ENCODE measurements at places on chromosomes 7 and 10. TPM values are rescaled to one million over a fixed set of nuclear protein-coding genes. Genes with fewer than 3 reads are reported as not detected.

DNA sequence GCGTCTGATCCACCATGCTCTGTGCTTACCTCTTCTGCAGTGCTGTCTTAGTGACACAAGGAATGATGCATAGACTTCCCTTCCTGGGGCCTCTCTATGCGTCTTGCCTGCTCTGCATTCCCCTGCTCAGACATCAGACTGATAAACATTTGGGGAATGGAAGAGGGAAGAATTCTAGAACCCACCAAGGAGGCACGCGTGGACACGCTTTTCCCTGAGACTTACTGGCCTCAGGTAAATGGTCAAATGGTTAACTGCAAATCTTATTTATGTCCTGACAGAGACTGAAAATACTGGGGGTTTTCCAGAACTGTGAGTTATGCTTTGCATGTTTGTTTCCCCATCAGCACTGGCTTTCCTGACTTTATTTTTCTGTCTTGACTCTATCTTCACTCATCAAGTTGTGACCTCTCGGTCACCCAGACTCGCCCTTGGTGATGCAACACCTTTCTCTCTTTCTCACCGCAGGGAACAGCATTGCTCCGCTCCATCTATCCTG lies 285.9 kb upstream of the FZD8 start:
- DNase-seq = peak; percentile 82

DNA sequence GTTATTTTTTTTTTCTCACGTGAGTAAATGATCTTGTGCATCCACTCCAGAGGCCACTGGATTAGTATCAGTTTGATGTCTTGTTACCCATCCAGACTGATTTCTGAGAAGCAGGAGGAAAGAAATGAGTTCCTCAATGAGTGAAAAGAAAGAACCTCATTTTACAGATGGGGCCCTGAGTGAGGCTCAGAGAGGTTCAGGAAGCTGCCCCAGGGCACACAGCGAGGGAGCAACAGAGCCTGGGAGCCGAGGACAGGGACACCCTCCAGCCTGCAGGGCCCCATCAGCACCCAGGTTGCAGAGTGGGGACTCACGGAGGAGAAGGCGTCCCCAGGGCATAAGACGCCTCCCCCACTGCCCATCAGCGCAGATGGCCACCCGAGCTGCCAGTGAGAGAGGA lies 30.9 kb upstream of the TNRC18 start:
- DNase-seq = no peak

- no peak for DNase-seq
Observed at GRCh38 chr7:142750321-142750938, 1.2 kb downstream of the PRSS1 start.

- DNase-seq = no peak
Observed at GRCh38 chr10:3201796-3202195, 29.2 kb upstream of the PITRM1 start.

DNA sequence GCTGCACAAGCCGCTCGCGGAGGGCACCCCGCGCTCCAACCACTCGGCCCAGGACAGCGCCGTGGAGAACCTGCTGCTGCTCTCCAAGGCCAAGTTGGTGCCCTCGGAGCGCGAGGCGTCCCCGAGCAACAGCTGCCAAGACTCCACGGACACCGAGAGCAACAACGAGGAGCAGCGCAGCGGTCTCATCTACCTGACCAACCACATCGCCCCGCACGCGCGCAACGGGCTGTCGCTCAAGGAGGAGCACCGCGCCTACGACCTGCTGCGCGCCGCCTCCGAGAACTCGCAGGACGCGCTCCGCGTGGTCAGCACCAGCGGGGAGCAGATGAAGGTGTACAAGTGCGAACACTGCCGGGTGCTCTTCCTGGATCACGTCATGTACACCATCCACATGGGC lies 50.0 kb downstream of the FIGNL1 start:
- DNase-seq = no peak

GRCh38 chr10:23912884-23913404 lies 296.0 kb upstream of the KIAA1217 start:
- DNase-seq = no peak

DNA sequence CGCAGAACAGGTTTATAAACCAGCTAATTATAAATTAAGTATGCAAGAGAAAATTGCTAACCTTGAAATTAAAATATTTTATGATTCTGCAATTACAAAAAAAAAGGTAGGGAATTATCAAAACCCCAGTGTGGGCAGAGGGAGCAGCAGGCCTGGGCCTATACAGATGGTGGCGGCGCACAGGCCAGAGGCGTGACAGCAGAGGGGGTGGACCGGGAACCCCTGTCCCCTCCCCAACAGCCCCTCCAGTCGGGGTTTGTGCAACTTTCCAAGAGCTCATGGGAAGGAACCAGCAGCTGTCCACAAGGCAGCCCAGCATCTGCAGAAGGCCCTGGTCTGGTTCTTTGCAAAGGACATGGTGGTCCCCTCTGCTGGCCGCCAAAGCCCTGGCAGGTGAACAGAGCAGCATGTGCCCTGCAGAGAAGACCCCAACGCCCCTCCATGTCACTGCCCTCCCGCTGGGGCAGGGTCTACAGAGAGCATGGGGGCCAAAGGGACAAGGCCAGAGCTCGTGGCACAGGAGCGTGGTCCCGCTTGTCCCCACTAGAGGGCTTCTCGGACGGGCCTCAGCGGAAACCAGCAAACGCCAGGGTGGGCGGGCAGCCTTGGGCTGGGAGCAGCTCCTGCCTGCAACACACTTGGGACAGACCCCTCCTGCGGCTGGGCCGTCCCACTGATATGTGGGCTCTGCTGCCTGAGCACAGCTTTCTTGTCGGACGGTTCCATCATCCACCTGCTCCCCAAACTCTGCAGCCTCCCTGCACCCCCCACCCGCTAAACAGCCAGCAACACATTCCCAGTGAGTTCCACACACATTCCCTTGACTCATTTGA lies 75.1 kb downstream of the EBF3 start:
- no peak for DNase-seq

DNA sequence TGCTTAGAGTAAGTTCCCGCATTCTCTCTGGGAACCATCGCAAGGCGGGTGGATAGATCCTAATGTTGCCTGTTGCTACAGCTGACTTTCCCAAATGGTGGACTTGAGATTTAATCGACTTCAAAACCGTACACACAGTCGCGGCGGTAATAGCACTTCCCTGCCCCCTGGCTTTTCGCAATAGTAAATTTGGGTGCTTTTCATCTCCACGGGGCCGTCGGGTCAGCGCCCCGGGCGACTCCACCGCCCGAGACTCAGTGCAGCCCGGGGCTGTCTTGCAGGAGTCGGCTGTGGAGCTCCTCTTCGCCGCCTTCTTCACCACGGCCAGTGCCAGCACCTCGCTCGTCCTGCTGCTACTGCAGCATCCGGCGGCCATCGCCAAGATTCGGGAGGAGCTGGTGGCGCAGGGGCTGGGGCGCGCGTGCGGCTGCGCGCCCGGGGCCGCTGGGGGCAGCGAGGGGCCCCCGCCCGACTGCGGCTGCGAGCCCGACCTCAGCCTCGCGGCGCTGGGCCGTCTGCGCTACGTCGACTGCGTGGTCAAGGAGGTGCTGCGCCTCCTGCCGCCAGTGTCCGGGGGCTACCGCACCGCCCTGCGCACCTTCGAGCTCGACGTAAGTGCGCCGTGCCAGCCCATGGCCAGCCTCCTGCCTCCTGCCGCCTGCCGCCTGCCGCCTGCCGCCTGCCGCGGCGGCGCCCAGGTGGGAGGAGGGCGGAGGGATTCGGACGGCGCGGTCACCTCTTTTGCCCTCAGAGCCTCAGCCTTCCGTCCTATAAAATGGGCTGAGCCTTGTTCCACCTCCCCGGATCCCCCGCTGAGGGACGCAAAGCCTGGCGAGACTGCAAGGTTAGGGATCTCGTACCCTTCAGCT lies 5.3 kb downstream of the CYP26C1 start:
- DNase-seq = no peak

SPDYE9 gene
- not detected for total RNA-seq

RBP3 gene
- not detected for total RNA-seq

NUTM2E gene
- total RNA-seq = not detected

TRIM4 gene
- total RNA-seq = 19.3 TPM

EVX1 gene
- total RNA-seq = not detected

NPFFR1 gene
- not detected for total RNA-seq

IFIT1B gene
- total RNA-seq = not detected
